ENCODE measurements at places on chromosomes 3 and 15. TPM values are rescaled to one million over a fixed set of nuclear protein-coding genes. Genes with fewer than 3 reads are reported as not detected.

The RHOV gene
- 6.3 TPM for total RNA-seq

DNA sequence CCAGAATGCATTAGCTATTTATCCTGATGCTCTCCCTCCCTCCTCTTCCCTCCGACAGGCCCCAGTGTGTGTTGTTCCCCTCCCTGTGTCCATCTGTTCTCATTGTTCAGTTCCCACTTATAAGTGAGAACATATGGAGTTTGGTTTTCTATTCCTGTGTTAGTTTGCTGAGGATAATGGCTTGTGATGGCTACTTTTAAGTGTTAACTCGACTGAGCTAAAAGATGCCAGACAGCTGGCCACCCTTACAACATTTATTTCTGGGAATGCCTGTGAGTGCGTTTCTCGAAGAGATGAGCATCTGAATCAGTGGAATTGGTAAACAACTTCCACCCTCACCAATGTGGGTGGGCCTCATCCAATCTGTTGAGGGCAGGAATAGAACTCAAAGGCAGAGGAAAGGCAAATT lies 24.7 kb upstream of the TM2D3 start:
- no peaks in the 10 kb centered on the region for H3K27me3 ChIP-seq
- H3K36me3 ChIP-seq: peaks cover 4% of the 10 kb centered on the region
- no peak for DNase-seq
- H3K4me1 ChIP-seq: no peaks in the 10 kb centered on the region
- no peak overlapping the region for H3K4me3 ChIP-seq

The DAPK2 gene
- total RNA-seq: 2.9 TPM

GRCh38 chr3:152061296-152061695 lies 187.9 kb downstream of the SUCNR1 start:
- H3K4me3 ChIP-seq: no peak overlapping the region
- no peaks in the 10 kb centered on the region for H3K4me1 ChIP-seq

The SAMMSON gene
- not detected for total RNA-seq

The LTF gene
- 8.8 TPM for total RNA-seq

GRCh38 chr15:47622055-47622454 lies 95.2 kb upstream of the SEMA6D start:
- no peak overlapping the region for H3K4me3 ChIP-seq
- H3K27ac ChIP-seq: no peak overlapping the region
- H3K4me1 ChIP-seq: no peaks in the 10 kb centered on the region
- no peaks in the 10 kb centered on the region for H3K36me3 ChIP-seq

The RFT1 gene
- 10.6 TPM for total RNA-seq

The PSTPIP1 gene
- total RNA-seq: 3.3 TPM

GRCh38 chr15:84685304-84685703 lies 27.3 kb upstream of the NMB start:
- peak; percentile 14 for DNase-seq
- no peaks in the 10 kb centered on the region for H3K36me3 ChIP-seq
- no peak overlapping the region for H3K27ac ChIP-seq
- H3K4me1 ChIP-seq: no peaks in the 10 kb centered on the region
- no peaks in the 10 kb centered on the region for H3K27me3 ChIP-seq
- H3K4me3 ChIP-seq: no peak overlapping the region

- H3K27ac ChIP-seq: no peak overlapping the region
- no peaks in the 10 kb centered on the region for H3K4me1 ChIP-seq
- no peak for DNase-seq
- no peak overlapping the region for H3K4me3 ChIP-seq
Measured at GRCh38 chr3:55988905-55989304, 479.4 kb downstream of the ERC2 start.

- no peak for DNase-seq
- H3K4me3 ChIP-seq: no peak overlapping the region
- H3K27me3 ChIP-seq: no peaks in the 10 kb centered on the region
- no peak overlapping the region for H3K27ac ChIP-seq
- H3K36me3 ChIP-seq: no peaks in the 10 kb centered on the region
Measured at GRCh38 chr3:73635254-73635653, 10.5 kb upstream of the PDZRN3 start.

- no peaks in the 10 kb centered on the region for H3K36me3 ChIP-seq
- no peaks in the 10 kb centered on the region for H3K27me3 ChIP-seq
- H3K4me1 ChIP-seq: no peaks in the 10 kb centered on the region
- H3K27ac ChIP-seq: no peak overlapping the region
- no peak overlapping the region for H3K4me3 ChIP-seq
- DNase-seq: no peak
Measured at GRCh38 chr3:128706086-128706615, 19.8 kb upstream of the RAB7A start.

GRCh38 chr3:157279237-157279636 lies 119.3 kb upstream of the CCNL1 start:
- H3K36me3 ChIP-seq: no peaks in the 10 kb centered on the region
- no peak overlapping the region for H3K4me3 ChIP-seq
- H3K4me1 ChIP-seq: no peaks in the 10 kb centered on the region
- no peaks in the 10 kb centered on the region for H3K27me3 ChIP-seq

DNA sequence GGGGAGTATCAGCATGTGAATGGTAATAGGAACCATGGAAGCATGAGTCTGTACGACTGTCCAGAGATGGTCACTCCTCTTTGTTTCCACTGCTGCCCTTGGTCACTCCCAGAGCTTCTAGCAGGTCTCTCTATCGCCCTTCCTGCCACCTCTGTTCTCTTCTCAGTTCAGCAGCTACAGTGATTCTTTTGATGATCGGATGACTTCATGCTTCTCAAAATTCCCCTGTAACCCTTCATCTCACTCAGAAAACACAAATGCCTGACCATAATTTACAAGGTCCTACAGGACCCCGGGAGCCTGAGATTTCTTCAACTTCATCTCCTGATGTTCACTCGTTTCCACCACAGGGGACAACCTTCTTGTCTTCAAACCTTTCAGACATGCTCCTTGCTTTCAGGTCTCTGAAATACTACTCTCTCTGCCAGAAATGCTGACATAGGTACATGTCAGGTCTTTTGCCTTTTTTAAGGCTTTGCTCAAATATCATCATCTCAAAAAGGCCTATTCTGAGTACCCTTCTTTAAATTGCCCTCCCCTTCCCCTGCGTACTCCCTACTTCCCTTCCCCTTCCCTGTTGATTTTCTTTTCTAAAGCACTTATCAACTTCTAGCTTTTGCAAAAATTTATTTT lies 42.1 kb upstream of the BHLHE40 start:
- no peak overlapping the region for H3K4me3 ChIP-seq
- H3K27ac ChIP-seq: no peak overlapping the region
- H3K4me1 ChIP-seq: no peaks in the 10 kb centered on the region
- no peak for DNase-seq
- no peaks in the 10 kb centered on the region for H3K36me3 ChIP-seq

The SEMA3G gene
- 13.2 TPM for total RNA-seq

The CFAP100 gene
- not detected for total RNA-seq

DNA sequence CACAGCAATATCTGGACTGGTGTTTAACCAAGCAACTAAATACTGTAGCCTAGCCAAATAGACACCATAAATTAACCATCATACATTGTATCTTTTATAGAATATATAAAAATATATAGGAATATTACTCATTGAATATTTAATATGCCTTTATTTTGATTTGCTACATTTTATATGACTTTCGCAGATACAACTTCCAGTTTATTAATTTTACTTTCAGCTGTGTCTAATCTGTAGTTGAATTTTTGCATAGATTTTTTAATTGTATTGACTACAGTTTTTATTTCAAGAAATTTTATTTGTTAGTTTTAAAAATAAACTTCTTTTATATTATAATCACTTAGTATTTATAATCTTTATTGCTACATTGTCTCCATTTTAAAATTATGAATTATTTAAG lies 299.7 kb downstream of the LSAMP start:
- H3K36me3 ChIP-seq: no peaks in the 10 kb centered on the region
- no peaks in the 10 kb centered on the region for H3K4me1 ChIP-seq
- no peaks in the 10 kb centered on the region for H3K27me3 ChIP-seq
- H3K27ac ChIP-seq: no peak overlapping the region
- DNase-seq: no peak

The PLS1 gene
- total RNA-seq: 21.8 TPM

DNA sequence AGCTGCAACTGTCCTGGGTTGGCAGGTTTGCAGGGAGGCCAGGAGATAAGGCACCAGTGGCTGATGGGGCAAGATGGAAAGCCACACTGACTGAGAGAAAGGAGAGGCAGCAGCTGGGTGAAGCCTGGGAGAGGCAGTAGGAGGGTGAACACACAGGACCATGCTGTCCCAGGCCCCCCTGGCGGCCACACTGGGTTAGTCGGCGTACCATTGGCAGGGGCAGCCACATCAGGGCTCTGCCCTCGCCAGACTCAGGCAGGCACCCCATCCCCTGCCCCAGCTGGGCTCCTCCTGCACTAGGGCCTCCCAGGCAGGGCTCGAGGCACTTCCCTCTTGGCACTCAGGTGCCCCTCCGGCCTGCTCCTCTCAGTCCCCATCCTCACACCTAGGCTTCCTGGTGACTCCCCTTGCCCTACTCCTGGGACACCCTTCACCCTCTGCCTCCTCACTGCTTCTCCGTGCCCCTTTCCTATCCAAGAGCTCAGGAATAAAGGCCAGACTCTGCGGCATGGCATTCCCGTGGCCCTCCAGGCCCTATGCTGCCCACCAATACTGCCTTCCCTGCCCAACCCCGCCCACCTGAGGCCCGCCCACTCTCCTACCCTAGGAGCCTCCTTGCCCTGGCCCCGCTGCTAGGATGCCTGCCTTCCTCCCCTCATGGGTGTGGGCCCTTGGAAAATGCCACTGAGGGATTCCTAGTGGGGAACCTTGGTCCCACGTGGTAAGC lies 28.7 kb upstream of the DUSP7 start:
- no peak overlapping the region for H3K27ac ChIP-seq
- H3K27me3 ChIP-seq: no peaks in the 10 kb centered on the region
- H3K36me3 ChIP-seq: no peaks in the 10 kb centered on the region
- no peak for DNase-seq
- no peak overlapping the region for H3K4me3 ChIP-seq

GRCh38 chr3:25558796-25559195 lies 105.9 kb downstream of the TOP2B start:
- no peaks in the 10 kb centered on the region for H3K36me3 ChIP-seq
- DNase-seq: no peak
- no peak overlapping the region for H3K27ac ChIP-seq

GRCh38 chr3:149553781-149554451 lies 79.4 kb downstream of the TM4SF4 start:
- peak overlapping the region; percentile 86 for H3K27ac ChIP-seq
- no peak overlapping the region for H3K4me3 ChIP-seq
- H3K36me3 ChIP-seq: no peaks in the 10 kb centered on the region

GRCh38 chr3:122745369-122746021 lies 48.1 kb downstream of the HSPBAP1 start:
- DNase-seq: no peak
- no peak overlapping the region for H3K27ac ChIP-seq
- H3K27me3 ChIP-seq: no peaks in the 10 kb centered on the region
- no peak overlapping the region for H3K4me3 ChIP-seq

The ALCAM gene
- total RNA-seq: 34.8 TPM

- no peaks in the 10 kb centered on the region for H3K27me3 ChIP-seq
- DNase-seq: peak; percentile 50
- H3K4me3 ChIP-seq: no peak overlapping the region
- H3K36me3 ChIP-seq: no peaks in the 10 kb centered on the region
- H3K4me1 ChIP-seq: peaks cover 10% of the 10 kb centered on the region
Measured at GRCh38 chr3:52798978-52799476, 4.4 kb downstream of the ITIH3 start.

DNA sequence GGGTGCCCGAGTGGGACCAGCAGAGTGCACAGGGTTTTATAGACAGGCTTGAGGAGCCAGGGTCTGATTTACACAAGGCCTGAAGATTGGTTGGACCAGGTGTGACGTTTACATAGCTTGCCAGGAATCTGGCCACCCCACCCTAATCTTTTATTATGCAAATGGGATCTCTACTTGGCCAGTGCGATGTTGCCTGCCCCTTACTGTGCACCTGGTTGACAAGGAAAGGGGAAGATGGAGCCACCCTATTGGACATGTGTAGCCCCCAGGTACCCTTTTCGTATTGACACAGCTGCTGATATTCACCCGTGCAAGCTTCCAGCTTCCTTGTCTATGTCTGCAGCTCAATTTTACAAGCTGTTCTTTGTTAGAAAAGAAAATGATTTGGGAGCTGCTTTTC lies 132.0 kb downstream of the ARNT2 start:
- H3K4me3 ChIP-seq: no peak overlapping the region
- no peaks in the 10 kb centered on the region for H3K27me3 ChIP-seq
- peak; percentile 18 for DNase-seq

The HACD3 gene
- total RNA-seq: 35.8 TPM

GRCh38 chr15:76916369-76916768 lies 11.2 kb upstream of the SCAPER start:
- no peak for DNase-seq
- H3K4me1 ChIP-seq: no peaks in the 10 kb centered on the region
- H3K27me3 ChIP-seq: no peaks in the 10 kb centered on the region
- no peak overlapping the region for H3K4me3 ChIP-seq

DNA sequence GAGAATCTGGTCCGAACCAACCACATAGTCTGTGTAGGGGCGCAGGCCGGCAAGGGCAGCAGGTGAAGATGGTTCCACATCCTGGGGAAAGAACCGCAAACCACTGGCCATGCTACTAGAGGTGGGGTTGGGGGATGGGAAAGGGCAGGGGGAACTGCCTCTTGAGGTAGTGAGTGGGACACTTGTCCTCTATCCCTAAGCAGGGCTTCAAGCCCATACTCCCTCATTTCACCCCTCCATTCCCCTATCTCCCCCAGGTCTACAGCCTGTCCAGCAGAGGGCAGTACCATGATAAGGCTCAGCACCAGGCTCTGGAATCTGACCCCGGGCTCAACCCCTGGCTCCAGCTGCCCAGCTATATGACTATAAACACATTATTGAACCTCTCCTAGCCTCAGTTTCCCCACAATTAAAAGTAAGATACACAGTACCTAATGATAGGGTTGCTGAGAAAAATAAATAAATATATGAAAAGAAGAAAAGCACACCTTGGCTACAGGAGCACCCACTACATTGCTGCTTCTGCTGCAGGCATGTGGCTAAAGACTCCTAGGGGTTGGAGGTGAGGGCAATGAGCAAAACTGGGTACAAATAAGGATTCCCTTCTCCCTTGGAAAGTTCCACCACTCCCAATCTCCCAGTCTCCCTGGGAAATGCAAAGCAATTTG lies 6.3 kb downstream of the GORASP1 start:
- H3K27ac ChIP-seq: peak overlapping the region; percentile 7
- H3K4me3 ChIP-seq: no peak overlapping the region
- H3K36me3 ChIP-seq: peaks cover 22% of the 10 kb centered on the region
- H3K4me1 ChIP-seq: peaks cover 61% of the 10 kb centered on the region
- peak; percentile 45 for DNase-seq

- H3K27me3 ChIP-seq: no peaks in the 10 kb centered on the region
- H3K4me1 ChIP-seq: no peaks in the 10 kb centered on the region
- no peak overlapping the region for H3K27ac ChIP-seq
- H3K36me3 ChIP-seq: no peaks in the 10 kb centered on the region
- H3K4me3 ChIP-seq: no peak overlapping the region
Measured at GRCh38 chr15:87038404-87038803, 958.7 kb downstream of the AGBL1 start.

DNA sequence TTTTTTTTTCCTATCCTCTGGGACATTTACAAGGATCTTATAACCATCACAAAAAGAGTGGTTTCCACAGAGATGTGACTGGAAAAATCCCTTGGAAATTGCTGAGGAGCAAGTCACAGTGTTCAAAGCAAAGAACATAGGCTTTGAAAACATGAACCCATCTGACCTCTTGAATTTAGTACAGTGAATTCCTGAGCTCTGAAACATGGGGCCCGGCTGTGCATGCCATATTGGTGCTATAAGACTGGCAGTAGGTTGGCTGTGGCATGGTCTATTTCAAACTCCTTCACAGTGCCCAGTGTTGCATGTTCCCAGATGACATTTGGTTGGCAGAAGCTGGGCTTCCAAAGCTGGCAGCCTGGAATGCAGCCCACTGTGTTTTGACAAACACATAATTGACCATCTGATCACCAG lies 202.2 kb downstream of the TIGIT start:
- H3K36me3 ChIP-seq: no peaks in the 10 kb centered on the region
- no peak overlapping the region for H3K4me3 ChIP-seq
- no peaks in the 10 kb centered on the region for H3K27me3 ChIP-seq

All from body of pancreas (tissue), 4 donors.